ENCODE measurements at places on chromosomes 1 and 21.

DNA sequence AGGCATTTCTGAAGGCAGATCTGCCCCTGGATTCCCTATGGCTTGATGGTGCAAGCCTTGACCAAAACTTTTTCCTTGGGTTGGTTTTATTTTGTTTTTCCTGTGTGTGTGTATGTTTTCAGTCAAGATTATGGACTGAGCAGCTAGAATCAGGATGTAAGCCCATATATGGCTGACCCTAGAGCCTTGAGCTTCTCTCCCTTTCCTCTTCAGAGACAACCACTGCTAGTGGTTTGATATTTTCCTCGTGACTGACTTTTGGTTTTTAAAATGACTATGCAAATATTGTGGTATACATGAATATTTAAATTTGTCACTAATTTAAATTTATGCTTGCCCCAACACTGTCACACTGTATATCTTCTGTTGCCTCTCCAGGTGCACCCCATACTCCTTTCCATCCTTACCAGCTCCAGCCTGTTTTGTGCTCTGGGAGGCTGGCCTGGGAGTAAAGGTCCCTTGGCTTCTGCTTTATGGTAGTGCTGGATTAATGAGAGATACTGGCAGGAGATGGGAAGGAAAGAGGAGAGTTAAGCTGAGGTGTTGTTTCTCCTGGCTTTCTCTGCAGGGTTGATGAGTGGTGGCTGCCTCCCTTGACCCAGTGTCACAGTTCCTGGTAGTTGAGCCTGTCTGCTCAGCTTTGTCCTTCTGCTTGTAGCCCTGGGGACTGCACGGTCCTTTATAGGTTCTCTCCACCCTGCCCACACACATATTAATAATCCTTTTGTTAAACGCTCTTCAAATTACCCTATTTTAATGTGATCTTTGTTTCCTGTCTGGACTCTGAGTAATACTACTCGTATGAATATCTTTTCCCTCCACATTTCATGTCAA is 44.4 kb downstream of the RWDD3 start:
- DNase-seq: no peak

- DNase-seq: peak; percentile 84
Observed at GRCh38 chr1:183548116-183548515, 42.1 kb downstream of the NCF2 start.

- DNase-seq: no peak
Observed at GRCh38 chr21:44871576-44872269, 1.8 kb downstream of the PTTG1IP start.

DNA sequence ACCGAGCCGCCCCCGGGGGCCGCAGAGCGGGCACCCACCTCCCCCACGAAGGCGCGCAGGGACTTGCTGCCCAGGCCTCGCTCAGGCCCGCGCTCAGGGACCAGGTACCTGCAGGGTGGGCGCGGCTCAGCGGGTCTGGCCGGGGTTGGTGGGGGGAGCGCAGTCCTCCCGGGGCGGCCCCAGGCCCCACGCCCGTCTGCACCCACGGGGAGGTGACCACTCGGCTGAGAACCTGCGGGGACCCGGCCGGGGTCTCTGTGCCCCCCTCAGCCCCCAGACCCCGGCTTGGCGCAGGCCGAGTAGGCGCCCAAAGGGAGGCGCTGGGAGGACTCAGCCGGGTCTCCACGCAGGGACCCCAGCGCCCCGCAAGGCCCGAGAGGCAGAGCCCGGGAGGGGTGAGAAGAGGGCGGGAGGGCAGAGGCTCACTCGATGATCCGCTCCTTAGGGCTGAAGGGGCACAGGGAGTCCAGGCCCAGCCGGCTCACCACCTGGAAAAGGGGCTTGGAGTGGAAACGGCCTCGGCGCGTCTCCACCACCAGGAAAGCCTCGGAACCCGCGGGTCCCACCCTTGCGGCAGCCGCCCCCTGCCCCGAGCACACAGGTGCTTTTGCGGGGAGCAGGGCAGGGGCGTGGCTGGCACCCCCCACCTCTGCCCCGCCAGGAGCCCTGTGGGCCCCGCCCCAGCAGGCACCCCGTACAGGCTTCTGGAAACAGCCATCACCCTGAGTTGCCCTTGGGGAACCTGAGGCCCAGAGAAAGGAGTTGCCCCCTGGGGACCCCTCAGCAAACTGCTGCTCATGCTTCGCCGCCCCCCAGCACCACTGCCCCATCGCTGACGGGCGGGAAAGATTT is 9.3 kb downstream of the FTCD start:
- DNase-seq: no peak

- peak; percentile 12 for DNase-seq
Observed at GRCh38 chr1:193070942-193071341, 11.5 kb downstream of the RO60 start.

Data from NCI-H2029 treated with DMSO at 0.1 percent for 48 hours (cell line).